Activated CD4-positive, alpha-beta T cell treated with anti-CD3 and anti-CD28 coated beads, Interleukin-10, Interleukin-2, amounts not matched to agents 100 ng/mL and 50 ng/mL, durations not matched to agents 16 hours and 8 hours (primary cell): ENCODE measurements at places on chromosomes 11 and 22.

DNA sequence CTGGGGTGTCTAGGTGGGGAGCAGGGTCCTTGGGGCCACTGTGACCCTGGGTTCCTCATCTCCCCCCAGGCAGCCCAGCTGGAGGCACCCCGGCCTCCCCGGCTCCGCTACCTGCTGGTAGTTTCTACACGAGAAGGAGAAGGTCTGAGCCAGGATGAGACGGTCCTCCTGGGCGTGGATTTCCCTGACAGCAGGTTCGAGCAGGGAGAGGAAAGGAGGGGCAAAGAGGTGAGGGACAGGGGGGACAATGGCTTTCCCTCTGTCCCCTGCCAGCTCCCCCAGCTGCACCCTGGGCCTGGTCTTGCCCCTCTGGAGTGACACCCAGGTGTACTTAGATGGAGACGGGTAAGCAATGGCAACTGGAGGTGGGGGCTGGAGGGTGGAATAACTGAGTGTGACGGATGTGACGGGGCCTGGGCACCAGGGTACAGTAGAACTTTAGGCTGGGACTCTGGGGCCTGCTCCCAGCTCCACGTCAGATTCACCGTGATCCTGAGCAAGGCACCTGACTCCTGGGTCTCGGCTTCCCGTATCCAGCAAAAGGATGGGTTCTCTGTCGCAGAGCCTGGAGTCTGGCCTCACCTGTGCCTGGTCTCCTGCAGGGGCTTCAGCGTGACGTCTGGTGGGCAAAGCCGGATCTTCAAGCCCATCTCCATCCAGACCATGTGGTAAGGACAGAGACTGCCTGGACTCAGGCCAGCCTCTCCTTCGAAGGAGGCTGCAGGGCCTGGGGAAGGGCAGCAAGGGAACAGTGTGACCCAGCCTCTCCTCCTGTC, 3.6 kb downstream of the SSH3 start:
- no peak for DNase-seq

DNA sequence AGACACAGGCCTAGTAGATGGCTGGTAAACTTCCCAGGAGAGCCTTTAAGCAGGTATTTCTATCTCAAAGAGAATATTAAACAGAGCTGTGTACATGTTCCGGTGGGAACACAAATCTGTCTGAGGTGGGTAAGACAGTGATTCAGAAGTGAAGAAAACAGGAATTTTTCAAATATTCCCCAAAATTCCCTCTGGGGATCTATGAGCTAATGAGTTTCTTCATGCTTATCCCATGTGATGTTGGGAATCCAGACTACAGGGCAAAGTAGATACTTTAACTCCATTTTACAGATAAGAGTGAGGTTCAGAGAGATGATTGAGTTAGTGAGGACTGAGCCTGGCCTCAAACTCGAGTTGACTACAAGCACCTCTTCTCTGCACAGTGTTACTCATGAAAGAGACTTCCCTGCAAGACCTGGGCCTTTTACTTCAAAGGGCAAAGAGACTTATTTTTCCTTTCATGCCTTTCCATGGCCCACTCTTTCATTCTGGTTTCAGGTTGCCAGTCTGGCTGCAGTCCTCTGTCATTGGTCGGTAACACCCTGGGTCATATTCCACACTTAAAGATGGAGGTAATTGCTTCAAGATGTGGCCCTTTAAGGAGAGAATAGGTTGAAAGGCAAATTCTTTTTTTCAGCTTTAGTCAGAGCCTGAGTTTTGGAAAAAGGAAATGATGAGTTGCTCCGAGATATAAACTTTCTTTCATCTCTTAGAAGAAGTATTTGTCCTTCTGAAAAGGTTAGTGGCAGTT, 70.1 kb downstream of the CYB5R2 start:
- DNase-seq, result no peak

GRCh38 chr11:86735451-86736290, 63.3 kb upstream of the ME3 start:
- DNase-seq, result no peak

- no peak for DNase-seq
These were observed 12.2 kb downstream of the MRGPRF start for GRCh38 chr11:69000831-69001242.

- no peak for DNase-seq
These were observed 127.8 kb downstream of the CHST1 start for GRCh38 chr11:45537614-45538013.

- DNase-seq, result no peak
These were observed 43.3 kb downstream of the CABIN1 start for GRCh38 chr22:24054356-24054755.

GRCh38 chr11:8383627-8384026, 119.9 kb upstream of the LMO1 start:
- DNase-seq, result no peak

- no peak for DNase-seq
These were observed 343.7 kb downstream of the BRD1 start for GRCh38 chr22:49483946-49484345.

DNA sequence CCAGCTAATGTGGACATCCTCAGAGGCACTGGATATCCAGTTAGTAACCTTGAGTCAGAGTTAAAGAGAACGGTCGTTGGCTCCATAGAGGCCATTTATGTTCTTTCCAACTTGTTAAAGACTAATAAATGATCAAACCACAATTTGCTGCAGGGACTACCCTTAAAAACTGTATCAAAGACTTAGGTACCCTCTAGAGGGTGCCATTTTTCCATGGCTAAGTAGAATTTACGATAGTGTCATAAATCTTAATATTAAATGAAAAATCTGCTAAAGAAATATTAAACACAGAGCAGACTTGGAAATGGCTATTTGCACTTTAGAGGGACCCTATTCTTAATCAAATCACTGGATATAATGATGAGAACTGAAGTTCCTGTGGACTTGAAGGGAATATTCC, 685.2 kb upstream of the CHORDC1 start:
- DNase-seq, result no peak

DNA sequence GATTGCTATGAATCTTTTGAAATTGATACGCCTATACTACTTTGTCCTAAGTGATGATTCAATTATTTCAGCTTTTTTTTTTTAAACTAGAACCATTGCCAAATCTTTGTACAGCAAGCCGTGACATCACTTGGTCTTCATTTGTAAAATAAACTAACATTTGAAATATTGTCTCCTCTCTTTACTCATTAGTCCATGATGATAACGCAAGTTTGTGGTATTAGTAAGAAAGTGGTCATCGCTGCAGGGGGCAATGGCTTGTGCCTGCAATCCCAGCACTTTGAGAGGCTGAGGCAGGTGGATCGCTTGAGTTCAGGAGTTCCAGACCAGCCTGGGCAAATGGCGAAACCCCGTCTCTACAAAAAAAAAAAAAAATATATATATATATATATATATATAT, 12.9 kb upstream of the ARHGAP42 start:
- no peak for DNase-seq

- DNase-seq, result no peak
These were observed 83.7 kb downstream of the TRAF6 start for GRCh38 chr11:36426226-36426848.

- DNase-seq, result no peak
These were observed 91.9 kb upstream of the TMEM45B start for GRCh38 chr11:129723761-129724162.
